LoVo (cell line): ENCODE measurements at places on chromosomes 12 and 14.
A peak's percentile ranks its signal among the peaks of the same experiment; 100 is the strongest.

GRCh38 chr12:40921563-40922163, 229.4 kb downstream of the CNTN1 start:
- DNase-seq: peak; percentile 15

GRCh38 chr14:73237786-73238423, 599 bp downstream of the PAPLN start:
- DNase-seq: no peak

DNA sequence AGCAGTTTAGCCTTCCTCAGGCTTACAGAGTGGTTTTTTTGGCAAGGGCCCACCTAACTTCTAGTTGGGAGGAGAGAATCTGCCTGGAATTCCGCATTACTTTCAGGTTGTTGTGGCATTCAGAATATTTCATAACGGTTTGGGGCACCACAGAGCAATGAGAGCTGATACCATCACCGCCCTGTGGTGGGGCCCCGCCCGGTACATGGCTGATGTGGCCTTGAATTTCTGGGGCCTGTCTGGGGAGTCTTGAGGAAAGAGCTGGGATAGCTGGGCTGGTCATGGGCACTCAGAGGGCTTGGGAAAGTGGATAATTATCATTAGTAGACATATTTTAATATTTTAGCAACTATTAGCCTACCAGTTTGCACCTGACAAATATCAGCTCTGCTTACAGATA, 4.2 kb downstream of the TESPA1 start:
- DNase-seq: no peak

- no peak for DNase-seq
These were observed 56.7 kb upstream of the AEBP2 start for GRCh38 chr12:19382563-19382962.

GRCh38 chr12:103966736-103967135, 1.1 kb downstream of the TDG start:
- DNase-seq: no peak

GRCh38 chr12:19945559-19946435, 422.5 kb upstream of the PDE3A start:
- DNase-seq: no peak

GRCh38 chr12:76554405-76555230, 5.0 kb downstream of the OSBPL8 start:
- no peak for DNase-seq
